ENCODE measurements at places on chromosomes 7 and 10. TPM values are rescaled to one million over a fixed set of nuclear protein-coding genes. Genes with fewer than 3 reads are reported as not detected.

DNA sequence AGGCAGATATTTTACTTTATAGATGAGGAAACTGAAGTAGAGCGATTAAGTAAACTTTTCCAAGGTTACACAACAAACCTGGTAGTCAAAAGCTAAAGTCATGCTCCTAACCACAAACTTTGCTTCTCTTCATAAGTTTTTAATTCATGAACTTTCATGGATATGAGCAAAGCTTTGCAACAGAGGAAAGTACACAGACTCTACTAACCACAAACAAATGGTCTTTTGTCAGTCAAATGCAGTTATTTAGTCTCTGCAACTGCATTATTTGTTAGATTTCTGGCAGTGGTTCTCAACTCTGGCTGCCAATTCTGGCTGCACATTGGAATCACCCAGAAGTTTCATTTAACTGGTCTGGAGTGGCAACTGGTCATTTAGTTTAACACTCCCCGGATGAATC lies 140.6 kb upstream of the TMEM168 start:
- DNase-seq, result no peak

Gene FAM25G
- not detected for polyA plus RNA-seq

DNA sequence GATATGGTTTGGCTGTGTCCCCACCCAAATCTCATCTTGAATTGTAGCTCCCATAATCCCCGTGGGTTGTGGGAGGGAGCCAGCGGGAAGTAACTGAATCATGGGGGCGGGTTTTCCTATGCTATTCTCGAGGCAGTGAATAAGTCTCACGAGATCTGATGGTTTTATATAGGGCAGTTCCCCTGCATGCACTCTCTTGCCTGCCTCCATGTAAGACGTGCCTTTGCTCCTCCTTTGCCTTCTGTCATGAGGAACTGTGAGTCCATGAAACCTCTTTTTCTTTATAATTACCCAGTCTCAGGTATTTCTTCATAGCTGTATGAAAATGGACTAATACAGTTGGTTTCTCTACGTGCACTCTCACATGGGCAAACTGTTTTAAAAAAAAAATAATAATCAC lies 207.7 kb downstream of the SLC25A13 start:
- DNase-seq, result no peak

Gene GBX1
- polyA plus RNA-seq, result 0.34 TPM

- DNase-seq, result no peak
Observed at GRCh38 chr7:141381794-141382427, 169.3 kb upstream of the AGK start.

DNA sequence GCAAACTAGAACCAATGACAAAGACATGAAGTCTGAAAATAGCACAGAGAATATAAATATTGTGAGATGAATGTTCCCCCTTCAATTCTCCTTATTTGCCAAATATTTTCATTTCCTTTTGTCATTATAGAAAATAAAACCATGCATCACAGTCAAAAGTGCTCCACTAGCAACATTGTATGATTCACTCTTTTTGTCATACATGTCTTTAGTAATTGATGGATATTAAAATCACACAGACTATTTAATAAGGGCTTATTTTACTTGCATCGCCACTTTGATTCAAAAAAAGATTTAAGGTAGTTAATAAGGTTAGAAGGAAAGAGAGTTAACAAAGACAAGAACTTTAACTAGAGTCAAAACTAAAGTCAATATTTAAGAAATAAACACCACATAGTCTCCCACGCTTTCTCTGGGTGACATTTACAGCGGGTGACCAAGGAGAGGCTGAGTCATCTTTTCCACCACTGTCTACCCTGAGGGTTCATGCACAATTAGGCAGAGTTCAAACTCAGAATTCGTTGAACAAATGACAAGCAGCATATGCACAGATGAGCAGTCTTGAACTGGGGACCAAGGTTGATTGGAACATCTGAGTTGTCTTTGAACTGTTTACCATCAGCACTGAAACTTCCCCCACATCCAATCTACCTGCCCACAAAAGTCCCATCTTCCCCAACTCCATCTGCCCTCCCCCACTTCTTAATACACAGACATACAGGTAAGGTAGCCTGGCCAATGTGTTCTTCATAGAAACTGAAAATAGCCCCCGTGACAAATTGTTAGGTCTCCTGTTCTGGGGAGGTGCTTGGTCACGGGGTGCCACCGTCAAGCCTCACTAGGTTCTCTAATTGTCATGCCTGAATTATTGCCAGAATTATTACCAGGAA lies 42.5 kb downstream of the C7orf25 start:
- DNase-seq, result no peak

Gene EPDR1
- 13.1 TPM for polyA plus RNA-seq

Gene CASD1
- polyA plus RNA-seq, result 55.0 TPM

Gene DPP6
- 155 TPM for polyA plus RNA-seq

- no peak for DNase-seq
Observed at GRCh38 chr10:80464557-80465450, 10.7 kb downstream of the TSPAN14 start.

DNA sequence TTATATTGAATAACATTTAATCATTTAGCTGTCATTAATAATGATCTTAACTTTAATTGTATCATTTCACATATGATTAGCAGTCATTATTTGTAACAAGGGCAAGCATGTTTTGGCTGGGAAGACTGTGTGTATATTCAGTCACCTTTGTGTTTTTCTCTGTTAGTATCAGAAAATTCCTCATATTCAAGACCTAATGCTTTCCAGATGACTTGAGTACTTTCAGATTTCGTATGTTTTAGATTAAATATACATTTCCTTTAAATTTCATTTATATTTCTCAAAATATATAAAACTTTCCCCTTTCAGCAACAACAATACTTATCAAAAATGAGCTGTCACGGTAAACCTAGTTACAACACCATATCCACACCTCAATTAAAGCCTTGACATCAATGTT lies 6.3 kb upstream of the CACNA2D1 start:
- DNase-seq, result no peak

GRCh38 chr7:94561841-94562514 lies 52.4 kb downstream of the CASD1 start:
- no peak for DNase-seq

Gene BEND7
- 15.6 TPM for polyA plus RNA-seq

GRCh38 chr10:86647773-86648703 lies 6.3 kb upstream of the OPN4 start:
- no peak for DNase-seq

DNA sequence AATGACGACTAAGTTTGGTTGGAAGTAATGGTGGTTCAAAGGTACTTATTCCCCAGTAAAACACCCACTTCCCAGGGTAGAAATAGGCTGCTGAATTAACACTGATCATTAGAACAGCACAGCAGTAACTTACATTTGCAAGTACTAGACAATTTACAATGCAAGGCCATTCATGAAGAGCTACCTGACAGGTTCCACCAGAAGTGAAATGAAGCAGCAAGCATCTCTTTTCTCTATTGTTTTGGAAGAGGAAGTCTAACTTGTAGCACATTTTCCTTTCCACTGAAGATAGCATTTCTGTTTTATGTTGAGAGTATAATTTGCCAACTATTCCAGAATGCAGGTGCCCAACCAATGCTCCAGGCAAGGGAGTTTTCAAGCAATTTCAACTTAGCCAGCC lies 145.9 kb downstream of the CREB5 start:
- DNase-seq, result no peak

All from left renal pelvis (tissue), 4 donors.